ENCODE measurements at places on chromosomes 6 and 20.
A peak's percentile ranks its signal among the peaks of the same experiment; 100 is the strongest.

DNA sequence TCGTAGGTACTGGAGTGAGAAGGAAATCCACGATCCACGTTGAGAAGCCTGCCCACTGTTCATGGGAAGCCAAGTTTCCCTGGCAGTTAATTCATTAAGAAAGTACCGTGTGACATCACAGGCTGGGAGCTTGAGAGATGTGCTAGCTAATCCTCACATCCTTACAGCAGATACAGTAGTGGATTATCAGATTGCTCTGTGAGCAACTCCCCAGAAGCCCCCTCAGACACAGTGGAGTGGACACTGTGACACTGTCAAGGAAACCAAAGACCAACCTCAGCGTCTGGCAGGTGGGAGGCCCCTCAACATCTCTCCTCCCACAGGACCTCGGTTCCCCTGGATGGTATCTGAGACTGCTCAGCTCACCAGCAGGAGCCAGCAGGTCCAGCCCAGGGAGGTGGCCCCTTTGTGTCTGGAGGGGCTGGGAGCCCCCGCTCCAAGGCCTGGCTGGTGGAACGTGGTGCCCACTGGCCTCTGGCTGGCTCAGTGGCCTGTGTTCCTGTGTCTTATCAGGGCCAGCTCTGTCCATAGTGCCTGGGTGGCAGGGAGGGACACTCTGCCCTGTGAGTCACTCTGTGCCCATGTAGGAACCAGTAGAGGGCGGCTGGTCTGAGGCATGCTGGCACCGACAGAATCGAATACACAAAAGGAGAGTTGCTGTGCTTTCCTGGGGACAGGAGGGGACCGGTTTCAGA lies 7.2 kb downstream of the PYGB start:
- no peak for DNase-seq

DNA sequence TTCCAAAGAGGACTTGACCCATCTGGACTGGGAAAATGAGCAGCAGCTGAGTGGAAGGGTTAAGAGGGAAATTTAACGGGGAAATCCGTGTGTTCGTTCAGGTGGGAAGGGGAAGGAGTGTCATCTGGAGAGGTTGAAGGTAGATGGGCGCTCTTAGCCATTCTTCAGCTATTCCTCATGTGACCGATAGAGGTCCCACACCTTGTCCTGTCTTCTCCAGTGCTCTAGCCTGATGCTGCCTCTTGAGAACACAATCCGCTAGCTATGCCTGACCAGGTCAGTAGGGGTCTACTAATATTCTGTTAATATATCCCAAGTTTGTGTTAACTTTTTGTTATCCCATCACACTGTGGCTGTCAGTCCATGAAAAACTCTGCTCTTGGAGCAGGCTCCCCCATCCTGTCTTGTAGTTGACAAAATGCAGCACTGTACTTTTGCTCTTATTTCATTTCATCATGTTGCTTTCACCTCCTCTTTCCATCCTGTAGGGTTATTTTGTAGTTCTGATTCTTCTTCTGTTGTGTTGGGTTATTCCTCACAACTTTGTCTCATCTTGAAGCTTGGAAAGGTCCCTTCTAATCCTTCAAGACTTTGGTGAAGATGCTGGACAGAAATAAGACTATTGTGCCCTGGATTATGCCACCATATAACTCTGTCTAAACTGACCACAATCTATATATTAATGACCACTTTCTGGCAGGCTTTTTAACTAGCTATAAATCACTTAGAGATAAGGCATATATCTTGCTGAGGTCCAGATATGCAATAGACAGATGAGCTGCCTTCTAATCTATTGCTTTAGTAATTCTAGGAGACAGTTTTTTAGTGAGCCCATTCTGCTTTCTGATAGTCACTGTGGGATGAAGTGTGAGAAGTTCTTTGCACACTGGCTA lies 123.4 kb upstream of the SUPT3H start:
- DNase-seq: no peak

DNA sequence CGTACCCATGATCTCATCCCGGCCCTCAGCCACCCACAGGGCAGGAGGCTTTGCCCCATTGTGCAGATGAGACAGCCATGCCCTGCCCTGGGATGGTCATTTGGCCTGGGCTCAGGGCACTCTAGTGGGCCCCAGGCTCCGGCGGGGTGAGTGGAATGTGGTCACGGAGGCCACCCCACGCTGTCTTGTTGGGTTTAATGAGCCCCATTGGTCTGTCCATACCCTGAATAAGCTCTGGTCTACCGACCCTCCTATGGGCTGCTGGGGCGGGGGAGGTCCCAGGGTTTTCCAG lies 50.6 kb downstream of the FGD2 start:
- DNase-seq: no peak

DNA sequence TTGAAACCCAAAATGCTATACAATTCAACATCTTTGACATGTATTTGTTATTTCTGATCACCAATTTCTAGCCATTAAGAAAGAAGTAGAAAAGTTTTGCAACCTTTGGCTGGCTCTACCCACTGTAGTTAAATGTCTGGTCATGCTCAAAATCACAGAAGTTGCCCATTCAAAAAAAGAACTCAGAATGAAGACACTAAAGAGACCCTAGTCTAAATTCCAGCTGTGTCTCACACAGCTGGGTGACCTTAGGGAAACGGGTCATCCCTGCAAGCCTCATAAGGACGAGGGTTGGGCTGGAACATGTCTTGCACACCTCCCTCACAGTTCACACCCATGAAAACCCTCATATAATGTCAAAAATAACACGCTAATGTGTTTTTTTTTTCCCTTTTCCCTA lies 10.3 kb downstream of the FOXQ1 start:
- no peak for DNase-seq

- DNase-seq: peak; percentile 44
These were observed 844 bp upstream of the ABRACL start for GRCh38 chr6:139027620-139028182.

DNA sequence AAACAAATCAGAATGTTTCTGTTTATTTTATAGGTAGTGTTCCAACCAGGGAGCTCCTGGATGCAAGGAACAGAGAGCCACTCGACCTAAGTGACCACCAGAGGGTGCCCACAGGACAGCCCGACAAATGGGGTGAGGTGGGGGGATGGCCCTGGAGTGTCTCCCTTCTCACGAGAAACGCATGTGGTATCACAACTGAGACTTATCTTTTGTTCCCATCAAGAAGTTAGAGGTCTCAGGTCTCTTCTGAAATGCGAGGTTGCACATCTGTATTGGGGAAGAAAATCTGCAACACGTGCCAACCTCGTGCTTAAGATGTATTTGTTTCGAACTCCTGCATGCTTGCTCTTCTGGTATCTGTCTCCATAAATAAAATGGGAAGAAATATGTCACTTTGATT lies 104.0 kb downstream of the ISM1 start:
- DNase-seq: peak; percentile 14
